AG10803 (cell line): ENCODE measurements at places on chromosomes 4 and X.

DNA sequence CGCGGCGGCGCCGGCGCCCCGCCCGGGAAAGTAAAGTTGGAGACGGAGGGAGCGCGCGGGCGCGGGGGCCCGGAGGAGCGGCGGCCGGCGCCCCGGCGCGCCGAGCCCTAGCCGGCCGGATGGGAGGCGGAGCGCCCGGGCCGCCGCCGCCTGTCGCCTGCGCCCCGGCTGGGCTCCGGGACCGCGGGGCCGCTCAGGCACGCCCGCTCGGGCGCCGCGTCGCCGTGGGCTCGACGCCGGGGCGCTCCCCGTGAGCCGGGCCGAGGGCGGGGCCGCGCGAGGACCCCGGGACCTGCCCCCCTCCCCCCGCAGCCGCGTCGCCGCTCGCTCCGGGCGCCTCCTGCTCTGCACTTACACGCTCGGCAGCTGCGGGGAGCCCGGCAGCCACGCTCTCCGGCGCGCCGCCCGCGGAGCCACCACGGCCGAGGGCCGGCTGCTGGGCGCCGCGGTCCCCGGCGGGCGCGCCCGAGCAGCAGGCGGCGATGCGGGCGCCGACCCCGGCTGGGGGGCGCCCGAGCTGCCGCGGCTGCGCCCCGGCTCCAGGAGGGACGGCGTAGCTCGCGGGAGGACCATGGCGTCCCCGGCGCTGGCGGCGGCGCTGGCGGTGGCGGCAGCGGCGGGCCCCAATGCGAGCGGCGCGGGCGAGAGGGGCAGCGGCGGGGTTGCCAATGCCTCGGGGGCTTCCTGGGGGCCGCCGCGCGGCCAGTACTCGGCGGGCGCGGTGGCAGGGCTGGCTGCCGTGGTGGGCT is at the start of gene ADRA2C:
ADRA2C (plus strand) TSS at position 350 of the 749 bp plus-strand sequence; CDS start at position 572, 222 bp downstream.
- DNase-seq = peak; percentile 25

- DNase-seq = no peak
Observed at GRCh38 chrX:480861-481417, 94.2 kb upstream of the PPP2R3B start.

DNA sequence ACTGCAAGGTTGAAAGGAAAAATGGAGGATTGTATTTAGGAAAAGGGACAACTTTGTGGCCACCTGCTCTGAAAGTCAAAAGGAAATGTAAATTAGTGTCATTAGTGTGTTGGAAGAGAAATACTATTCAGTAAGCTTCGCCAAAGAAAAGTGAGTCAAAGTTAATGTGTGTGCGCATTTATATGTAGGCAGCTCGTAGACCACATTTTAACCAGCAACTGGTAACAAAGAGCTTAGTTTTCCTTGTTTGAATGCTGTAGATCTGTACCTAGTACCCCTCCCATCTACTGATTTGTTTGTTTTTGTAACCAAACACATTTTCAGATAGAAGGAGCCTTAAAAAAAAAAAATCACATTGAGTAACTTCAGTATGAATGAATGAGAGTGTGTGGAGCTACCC is 69.3 kb downstream of the GPAT3 start:
- DNase-seq = no peak

DNA sequence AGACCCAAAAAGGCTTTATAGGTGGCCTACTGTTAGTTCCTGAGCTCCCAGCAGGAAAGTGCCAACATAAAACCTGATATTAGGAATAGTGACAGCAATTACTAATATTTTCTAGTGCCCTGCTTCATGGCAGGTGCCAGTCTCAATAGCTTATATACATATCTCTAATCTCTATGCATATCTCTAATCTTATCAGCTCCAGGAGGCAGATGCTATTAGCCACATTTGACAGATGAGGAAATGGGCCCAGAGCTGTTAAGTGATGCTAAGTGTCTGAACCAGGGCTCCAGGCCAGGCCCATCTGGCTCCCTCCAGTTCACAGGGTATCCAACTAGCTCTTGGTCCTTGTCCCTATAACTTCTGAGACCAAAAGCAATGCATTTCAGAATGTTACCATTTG is 142.5 kb downstream of the CHIC2 start:
- no peak for DNase-seq

- no peak for DNase-seq
Observed at GRCh38 chr4:16269240-16269639, 43.0 kb upstream of the TAPT1 start.

DNA sequence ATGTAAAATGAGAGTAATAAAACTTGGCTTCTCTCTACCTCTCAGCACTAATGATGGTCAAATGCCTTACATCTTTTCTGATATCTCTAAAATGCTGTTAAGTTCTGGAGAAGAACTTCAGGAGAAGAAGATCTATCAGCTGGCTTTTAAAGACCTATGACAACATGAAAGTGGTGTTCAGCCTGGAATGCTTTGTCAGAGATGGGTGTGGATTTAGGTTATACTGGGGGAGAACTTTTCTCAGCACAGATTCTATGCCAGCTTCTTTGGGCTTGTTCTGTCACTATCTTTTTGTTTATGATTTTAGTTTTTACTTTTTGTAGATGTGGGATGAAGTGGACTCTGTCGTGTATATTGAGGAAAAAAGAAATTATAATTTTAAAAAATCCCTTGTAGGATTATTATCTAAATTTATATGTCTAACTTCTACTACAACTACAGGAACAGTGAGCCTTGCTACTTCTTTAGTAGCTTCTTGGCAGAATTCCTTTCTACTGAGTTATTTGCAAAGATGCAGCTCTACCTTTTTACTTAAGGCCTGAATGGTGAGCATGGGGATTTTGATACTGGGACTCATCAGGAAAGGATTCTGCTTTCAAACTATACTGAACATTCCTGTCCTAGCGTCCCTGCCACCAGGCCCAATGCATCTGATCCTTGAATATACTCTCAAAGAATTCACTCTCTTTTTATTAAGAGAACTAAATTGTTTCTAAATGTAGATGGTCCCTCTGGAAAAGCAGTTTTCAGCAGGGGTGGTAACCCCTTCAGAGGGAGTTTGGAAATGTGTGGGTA is 19.6 kb downstream of the CYP2U1 start:
- DNase-seq = no peak

DNA sequence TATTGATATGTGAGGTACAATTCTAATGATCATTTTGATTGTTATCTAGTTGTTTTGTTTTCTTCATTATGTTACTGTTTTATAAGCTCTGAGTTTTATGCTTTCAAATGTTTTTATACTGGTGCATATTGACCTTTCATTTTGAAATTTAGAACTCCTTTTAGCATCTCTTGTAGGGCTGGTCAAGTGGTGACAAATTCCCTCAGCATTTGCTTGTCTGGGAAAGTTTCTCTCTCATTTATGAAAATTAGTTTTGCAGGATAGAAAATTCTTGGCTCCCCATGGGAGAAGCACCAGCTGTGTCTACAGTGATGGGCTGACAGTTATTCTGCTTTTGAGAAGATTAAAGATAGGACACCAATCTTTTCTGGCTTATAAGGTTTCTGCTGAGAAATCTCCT is 105.3 kb upstream of the SPRY1 start:
- DNase-seq = no peak

DNA sequence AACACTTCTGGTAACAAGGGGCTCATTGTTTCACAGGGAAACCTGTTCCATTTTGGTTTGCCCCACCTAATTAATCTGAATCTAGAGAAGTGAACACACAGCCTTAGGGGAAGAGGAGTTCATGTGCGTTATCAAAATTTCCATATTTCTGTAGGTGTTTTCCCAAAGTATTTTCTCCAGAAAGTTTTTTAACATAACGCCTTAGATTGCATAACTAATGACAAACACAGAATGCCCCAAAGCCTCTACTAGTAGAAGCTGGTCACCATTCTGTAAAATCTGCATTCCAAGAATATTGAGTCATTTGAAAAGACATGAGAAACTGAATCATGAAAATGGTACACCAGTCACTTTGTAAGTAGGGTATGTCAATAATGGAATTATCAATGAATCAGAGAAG is 41.1 kb downstream of the IL13RA2 start:
- peak; percentile 62 for DNase-seq

- DNase-seq = peak; percentile 88
Observed at GRCh38 chr4:99390055-99390454, 37.5 kb upstream of the ADH1C start.

GRCh38 chrX:33324099-33324498 is 112.8 kb upstream of the DMD start:
- DNase-seq = no peak

DNA sequence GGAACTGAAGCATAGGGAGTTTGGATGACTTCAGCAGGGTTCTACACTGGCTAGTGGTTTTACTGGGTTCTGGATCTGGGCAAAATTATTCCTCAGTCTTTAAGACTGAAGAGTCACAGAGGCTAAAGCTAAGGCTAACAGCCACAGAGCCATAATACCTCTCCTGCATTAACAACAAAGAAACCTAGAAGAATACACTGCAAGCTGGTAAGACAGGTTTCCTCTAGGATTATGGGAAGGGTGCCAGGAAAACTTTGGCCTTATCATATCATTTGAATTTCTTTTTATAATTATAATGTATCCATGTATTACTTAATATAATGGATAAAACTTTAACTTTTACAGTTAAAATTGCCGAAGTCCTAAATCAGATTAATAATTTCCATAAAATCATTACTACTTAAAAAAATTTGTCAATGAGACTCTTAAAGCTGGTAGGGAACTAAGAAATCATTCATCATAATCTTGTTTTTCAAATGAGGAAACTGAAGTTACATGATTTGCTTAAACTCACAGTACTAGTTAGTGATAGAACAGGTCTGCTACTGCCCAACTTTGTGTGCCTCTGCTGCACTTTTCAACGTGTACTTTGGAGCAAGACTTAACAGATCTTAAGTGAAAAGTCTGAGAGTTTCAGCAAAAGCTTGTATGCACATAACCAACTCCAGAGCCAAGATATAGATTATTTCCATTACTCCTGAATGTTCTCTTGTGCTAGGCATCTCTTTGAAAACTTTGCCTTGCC is 24.2 kb upstream of the PGRMC2 start:
- no peak for DNase-seq

GRCh38 chr4:81590596-81590995 is 118.9 kb upstream of the RASGEF1B start:
- no peak for DNase-seq

- no peak for DNase-seq
Observed at GRCh38 chr4:142512161-142512560, 333.9 kb downstream of the INPP4B start.

DNA sequence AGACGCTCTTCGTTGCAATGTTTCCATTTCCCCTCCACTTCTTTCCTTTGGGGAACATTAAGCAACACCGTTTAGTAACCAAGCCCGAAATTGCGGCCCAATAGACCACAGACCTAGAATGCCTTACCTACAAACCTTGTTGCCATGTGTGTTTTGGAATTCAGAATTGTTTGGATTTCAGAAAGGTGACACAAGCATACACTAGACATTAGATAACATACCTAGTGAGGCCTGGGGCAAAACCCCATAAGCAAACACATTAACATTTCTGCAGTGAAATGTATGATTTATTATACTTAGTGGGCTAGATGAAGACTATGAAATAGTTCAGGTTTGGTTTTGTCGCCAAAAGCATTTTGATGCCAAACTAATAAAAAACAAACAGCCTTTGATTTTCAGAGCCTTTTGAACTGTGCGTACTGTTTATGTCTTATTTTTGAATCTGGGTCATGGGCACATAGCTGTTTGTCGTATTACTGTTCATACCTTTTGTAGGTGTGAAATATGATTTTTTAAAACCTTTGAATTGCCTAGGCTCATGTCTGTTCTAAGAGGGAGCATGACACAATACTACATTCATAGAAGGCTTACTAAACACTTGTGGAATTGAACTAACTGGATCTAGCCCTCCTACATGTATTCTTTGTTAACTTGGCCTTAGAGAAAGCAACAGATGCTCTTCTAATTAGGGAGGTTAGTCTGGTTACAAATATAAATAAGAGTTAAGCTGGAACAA is 88.6 kb upstream of the TMEM164 start:
- DNase-seq = no peak

DNA sequence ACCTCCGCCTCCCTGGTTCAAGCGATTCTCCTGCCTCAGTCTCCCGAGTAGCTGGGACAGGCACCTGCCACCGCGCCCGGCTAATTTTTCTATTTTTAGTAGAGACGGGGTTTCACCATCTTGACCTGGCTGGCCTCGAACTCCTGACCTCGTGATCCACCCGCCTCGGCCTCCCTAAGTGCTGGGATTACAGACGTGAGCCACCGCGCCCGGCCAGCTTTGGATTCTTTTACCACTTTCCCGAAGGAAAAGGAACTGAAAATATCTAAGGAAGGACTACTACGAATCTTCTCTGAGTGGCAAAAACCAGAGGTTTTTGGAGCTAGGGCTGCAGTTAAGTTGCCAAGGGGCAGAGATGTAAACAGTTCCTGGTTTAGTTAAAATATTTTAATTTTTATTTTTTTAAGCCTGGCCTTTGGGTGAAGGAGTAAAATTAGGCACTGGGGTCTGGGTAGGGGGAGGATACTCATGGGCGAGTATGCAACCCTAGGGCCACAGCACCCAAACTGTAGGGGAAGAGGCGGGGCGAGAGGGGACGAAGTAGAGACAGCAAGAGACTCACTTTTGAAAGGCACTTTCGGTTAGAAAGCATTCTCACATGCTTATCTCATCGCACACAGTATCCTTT is 525 bp upstream of the CISD2 start:
- no peak for DNase-seq

GRCh38 chr4:119299260-119299671 is 22.7 kb downstream of the FABP2 start:
- peak; percentile 22 for DNase-seq

- DNase-seq = no peak
Observed at GRCh38 chr4:126544276-126544675, 1088.5 kb upstream of the INTU start.

GRCh38 chr4:54779036-54779435 is 121.3 kb downstream of the KIT start:
- no peak for DNase-seq

DNA sequence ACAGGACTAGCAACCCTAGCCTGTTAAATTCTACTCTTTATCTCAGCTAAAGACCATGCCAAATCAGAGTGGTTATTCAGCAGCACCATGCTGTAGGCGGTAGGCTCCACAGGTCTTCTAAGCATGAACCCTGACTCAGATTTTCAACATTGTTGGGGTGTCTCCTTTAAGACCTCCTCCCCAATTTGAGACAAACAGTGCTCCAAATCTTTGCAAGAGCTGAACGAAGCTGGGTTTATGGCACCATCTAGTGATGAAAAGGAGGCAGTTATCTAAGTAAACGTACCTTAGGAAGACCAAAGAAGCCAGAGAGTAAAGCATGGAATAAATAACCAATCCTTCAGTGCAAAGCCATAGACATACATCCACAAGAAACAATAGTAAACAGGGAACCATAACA is 334.5 kb upstream of the SLC7A11 start:
- DNase-seq = peak; percentile 32

DNA sequence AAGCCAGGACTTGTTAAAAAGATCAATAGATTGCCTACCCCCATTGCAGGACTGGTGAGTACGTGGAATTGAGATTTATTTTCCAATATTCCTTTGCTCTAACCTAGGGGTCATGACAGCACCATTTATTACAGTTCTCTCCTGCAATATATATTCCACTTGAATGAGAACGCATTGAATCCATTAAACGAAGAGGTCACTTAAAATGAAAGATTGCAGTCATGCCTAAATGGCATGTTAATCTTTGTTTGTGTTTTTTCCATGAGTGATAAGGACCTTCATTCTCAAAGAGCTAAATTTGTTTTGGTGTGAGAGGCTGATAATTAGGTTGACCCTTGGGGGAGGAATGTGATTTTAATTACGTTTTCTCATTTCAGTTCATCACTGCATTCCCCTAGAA is 13.5 kb upstream of the LIMCH1 start:
- no peak for DNase-seq
